ENCODE measurements at places on chromosomes 16 and 17. TPM values are rescaled to one million over a fixed set of nuclear protein-coding genes. Genes with fewer than 3 reads are reported as not detected.

- DNase-seq = no peak
Measured at GRCh38 chr17:51419476-51419875, 159.1 kb downstream of the UTP18 start.

- no peak for DNase-seq
Measured at GRCh38 chr16:69564845-69565670, 708 bp upstream of the NFAT5 start.

The ALDH3A2 gene
- 170 TPM for polyA plus RNA-seq

DNA sequence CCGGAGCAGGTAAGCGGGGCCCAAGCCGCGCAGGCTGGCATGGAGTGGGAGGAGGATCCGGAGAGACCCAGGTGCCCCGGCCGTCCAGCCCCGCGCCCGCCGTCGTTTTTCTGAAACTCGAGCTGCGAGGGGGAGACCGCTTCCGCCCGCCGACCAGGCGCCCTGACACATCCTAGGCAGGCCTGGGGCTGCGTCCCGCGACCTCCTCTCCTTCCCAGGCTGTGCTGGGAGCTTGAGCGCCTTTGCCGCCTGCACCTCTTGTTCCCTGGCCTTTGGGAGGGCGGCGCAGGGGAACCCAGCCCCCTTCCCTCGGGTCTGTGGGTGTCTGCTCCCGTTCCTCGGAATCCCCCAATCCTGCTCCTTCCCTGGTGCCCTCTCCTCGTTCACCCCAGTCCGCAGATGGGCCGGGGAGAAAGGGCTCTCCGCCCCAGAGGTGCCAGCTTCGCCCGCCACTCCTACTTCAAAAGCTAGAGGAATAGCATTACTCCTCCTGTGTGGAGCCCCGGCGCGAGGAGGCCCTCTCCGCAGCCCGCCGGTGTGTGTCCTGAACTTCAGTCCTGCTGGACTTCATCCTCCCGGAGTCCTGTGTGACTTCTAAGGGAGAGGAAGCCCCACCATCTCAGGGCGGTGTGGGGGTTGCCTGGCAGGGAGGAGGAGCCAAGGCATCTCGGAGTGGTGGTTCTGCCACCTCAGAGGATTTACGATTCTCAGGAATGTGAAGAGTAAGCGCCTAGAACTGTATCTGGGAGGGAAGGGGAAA, 1.0 kb downstream of the NHERF1 start:
- peak; percentile 58 for DNase-seq

The EMP2 gene
- 5.9 TPM for polyA plus RNA-seq

GRCh38 chr16:75570396-75571065, 4.4 kb downstream of the GABARAPL2 start:
- DNase-seq = no peak

The CRHR1 gene
- not detected for polyA plus RNA-seq

DNA sequence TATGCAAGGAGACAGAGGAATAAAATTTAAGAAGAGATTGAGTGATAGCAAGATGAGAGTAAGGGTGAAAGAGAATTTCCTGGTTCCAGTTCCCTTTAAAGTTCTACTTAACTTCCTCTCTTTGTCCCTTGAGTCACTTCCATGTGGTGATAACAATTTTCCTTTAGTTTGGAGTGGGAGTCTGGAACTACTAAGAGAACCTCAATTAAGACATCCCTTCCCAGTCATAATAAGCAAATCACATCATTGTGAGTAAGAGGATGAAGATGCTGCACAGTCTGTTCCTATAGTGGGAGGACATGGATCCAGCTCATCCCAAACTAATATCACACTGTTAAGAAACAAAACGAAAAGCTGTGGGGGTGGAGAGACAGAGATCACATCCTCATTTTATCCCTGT, 24.4 kb downstream of the TBX21 start:
- DNase-seq = no peak

DNA sequence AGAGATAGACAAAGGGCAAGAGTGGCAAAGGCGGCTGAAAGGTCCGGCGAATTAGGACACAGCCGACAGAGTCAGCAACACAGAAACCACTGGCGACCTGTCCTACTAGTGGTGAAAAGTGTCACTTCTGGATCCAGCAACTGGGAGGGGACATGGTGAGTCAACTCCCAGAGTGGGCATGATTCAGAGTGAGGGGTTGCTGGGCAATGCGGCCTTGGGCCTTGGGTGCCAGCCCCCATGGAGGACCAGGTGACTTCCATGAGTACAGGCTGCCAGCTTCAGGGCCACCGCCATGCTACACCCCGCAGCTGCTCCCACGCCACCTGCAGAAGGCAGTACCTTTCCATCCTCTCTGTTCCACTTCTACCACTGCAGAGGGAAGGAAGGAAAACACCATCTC, 110.6 kb downstream of the ZFHX3 start:
- peak; percentile 90 for DNase-seq

The PMP22 gene
- polyA plus RNA-seq = 17.1 TPM

The SLC5A11 gene
- 0.32 TPM for polyA plus RNA-seq

GRCh38 chr17:8053600-8053999, 14.7 kb downstream of the ALOX15B start:
- DNase-seq = no peak

The PDE6G gene
- 1.2 TPM for polyA plus RNA-seq

All from adrenal gland (tissue), 19 donors.